CD4-positive, alpha-beta memory T cell (primary cell): ENCODE measurements at places on chromosomes 3 and 15.

- no peak for DNase-seq
Measured at GRCh38 chr15:68981941-68982340, 32.6 kb upstream of the NOX5 start.

DNA sequence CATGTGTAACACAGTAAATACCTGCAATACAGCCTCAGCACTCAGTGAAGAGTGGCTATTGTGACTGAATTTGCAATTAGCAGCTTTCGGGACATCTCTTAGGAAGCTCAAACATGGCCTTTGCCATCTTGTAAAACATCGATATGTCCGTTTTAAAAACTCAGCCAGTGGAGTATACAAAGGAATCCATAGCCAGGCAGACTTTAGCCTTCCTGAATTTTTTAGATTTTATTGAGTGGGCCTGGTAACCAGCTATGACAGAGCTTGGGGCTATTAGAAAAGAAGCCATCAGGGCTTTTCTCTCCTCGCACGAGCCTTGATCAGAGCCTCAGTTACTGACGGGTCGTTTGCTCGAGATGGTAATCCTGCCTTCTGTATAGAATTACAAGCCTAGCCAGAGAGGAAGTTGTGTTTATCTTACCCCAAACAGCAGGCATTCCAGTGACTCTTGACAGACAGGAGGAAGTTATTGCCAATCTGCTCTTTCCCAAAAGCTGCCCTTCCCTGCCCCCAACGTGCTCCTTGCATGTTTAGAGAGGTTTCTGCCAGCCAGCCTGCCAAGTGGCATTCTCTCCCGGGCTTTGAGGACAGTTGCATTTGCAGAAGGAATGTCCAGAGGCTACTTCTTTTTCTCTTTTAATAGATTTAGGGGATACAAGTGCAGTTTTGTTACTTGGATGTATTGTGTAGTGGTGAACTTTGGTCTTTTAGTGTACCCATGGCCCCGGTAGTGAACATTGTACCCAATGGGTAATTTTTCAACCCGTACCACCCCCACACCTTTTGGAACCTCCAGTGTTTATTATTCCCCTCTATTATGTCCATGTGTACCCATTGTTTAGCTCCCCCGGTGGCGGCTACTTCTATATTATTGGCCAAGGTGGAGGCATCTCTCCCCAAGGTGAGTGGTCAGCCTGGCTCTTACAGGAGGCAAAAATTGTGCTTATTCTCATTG lies 40.6 kb downstream of the ITPR1 start:
- no peak for DNase-seq

GRCh38 chr3:177427540-177427939 lies 230.3 kb upstream of the TBL1XR1 start:
- no peak for DNase-seq

GRCh38 chr3:72754582-72754981 lies 93.7 kb downstream of the SHQ1 start:
- no peak for DNase-seq

DNA sequence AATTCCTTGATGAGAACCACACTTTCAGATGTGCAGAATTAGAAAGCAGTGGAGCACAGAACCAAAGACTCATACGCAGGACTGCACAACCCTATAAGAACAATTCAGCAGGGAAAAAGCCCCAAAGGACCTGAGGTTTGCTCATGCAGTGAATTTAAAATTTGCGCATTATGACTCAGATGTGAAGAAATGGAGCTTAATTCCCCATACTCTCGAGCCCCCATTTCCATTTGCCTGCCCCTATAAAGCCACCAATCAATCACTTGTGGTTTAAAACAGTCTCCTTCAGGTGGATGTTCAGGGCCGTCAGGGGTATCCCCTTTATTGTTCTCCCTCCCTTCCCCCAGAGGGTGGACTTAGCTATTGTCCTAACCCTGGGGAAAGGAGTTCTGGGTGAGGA lies 221.2 kb downstream of the IGSF11 start:
- DNase-seq, result no peak

GRCh38 chr15:75177360-75178071 lies 24.2 kb upstream of the C15orf39 start:
- DNase-seq, result no peak

- DNase-seq, result no peak
Measured at GRCh38 chr3:106242781-106243180, 374.0 kb upstream of the CBLB start.

- no peak for DNase-seq
Measured at GRCh38 chr3:18988614-18989229, 159.6 kb upstream of the KCNH8 start.

GRCh38 chr3:54283470-54283869 lies 161.1 kb downstream of the CACNA2D3 start:
- no peak for DNase-seq

GRCh38 chr3:43432462-43432861 lies 146.1 kb downstream of the SNRK start:
- no peak for DNase-seq

- DNase-seq, result no peak
Measured at GRCh38 chr15:35319354-35319753, 226.6 kb downstream of the DPH6 start.

- DNase-seq, result no peak
Measured at GRCh38 chr3:10697918-10698317, 118.1 kb upstream of the SLC6A11 start.

DNA sequence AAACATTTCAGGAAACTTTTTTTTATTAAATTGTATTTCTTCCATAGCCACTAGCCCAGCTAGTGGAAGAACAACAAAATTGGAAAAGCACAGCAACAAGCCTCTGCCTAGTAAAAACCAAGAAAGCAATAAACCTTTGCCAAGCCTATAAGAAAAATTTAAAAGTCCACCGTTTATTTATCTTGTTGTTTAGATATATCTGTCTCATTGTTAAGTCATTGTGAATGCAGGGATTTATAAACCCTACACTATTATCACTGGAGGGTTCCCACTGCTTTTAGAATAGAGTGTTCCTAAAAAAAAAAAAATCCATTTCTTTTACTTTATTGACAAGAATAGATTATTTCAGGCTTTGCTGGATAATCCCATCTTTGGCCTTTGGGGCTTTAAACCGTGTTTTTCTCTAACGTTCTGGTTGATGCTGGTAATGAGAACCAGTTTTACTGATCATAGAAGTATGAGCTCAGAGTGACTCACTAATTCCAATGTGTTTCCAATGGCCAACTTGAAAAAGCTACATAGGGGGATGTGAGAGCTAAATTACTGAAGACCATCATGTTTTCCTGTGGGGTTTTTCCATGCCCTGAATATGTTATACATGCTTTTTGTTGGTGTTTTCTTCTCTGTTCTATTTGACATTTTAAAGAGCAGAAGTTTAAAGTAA lies 634.1 kb downstream of the RBMS3 start:
- no peak for DNase-seq

DNA sequence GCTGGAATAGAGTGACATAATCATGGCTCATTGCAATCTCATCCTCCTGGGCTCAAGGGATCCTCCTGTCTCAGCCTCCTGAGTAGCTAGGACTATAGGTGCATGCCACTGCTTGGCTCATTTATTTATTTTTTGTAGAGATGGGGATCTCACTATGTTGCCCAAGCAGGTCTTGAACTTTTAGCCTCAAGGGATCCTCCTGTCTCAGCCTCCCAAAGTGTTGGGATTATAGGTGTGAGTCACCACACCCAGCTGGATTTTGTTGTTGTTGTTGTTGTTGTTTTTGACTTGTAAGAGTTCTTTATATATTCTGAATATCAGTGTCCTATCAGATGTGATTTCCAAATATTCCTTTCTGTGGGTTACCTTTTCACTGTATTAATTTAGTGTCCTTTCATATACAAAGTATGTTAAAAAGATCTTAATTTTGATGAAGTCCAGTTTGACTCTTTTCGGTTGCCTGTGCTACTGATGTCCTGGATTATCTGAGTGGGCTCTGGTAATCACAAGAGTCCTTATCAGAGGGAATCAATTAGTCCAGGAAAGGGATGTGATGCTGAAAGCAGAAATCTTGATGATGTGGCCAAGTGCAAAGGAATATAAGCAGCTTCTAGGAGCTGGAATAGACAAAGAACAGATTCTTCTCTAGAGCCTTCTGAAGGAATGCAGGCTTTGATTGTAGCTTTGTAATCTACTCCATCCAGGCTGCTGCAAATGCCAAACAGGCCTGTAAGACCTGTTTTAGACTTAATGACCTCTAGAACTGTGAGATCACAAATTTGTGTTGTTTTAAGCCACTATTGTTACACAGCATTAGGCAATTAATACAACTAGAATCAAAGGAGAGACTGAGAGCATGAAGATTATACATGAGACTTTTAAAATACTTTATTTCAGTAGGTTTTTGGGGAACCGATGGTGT lies 30.2 kb downstream of the NCK1 start:
- no peak for DNase-seq

GRCh38 chr3:4765212-4765611 lies 214.0 kb upstream of the BHLHE40 start:
- DNase-seq, result no peak

DNA sequence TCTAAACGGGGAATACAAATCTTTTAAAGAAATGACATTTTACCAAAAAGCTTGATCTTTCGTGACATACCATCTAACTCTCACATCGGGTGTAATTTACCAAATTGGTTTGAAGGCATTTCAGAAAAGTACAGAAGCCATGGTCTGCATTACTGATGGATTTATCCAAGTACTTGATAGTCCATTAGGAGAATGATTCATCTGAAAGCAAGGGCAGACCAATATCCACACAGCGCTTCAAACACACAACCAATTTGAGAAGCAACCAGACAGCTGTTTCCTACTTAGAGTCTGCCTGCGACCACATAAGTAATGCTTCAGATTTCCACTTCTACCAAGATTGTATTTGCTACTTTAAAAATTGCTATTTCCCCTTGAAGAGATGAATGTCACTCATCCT lies 697.6 kb upstream of the ALCAM start:
- no peak for DNase-seq

- peak; percentile 63 for DNase-seq
Measured at GRCh38 chr3:69250014-69250413, 127.6 kb upstream of the LMOD3 start.

GRCh38 chr3:188152660-188153436 lies 1.1 kb upstream of the LPP start:
- DNase-seq, result peak; percentile 40

- no peak for DNase-seq
Measured at GRCh38 chr3:45793482-45794176, 2.7 kb downstream of the SLC6A20 start.

- no peak for DNase-seq
Measured at GRCh38 chr3:123899300-123899865, 15.3 kb upstream of the MYLK start.

- no peak for DNase-seq
Measured at GRCh38 chr15:69154684-69155083, 5.8 kb upstream of the GLCE start.

DNA sequence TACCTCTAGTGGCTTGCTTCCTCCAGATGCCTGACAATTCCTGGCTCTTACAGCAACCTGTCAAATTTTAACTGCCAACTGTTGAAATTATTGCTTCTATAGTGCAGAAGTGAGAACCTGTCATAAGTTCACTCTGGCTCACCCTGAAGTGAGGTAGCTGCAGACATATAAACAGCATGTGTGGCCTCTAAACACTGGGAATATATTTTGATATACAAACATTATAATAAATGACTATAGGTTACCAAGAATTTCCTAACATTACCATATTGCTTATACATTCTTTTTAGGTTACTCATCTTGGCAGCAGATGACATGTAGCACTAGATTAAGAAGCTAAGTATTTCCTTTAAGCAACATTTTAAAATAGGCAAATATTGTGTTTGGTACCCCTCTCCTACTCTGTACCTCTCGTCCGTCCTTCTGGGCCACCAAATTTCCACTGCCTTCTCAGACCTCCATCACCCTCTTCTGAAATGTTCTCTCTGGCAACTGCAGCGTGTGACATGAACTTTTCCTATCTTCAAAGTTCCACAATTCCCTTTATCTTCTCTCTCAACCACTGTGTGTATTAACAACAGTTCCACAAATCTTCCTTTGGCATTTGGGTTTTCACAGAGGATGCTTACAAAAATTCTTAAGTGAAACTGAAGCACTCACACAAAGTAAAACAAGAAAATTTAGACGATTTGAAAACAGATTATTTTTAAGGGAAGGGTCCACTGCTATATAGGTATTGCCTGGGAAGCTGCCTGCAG lies 15.3 kb upstream of the XXYLT1 start:
- DNase-seq, result no peak
